Stimulated activated CD4-positive, alpha-beta T cell treated with anti-CD3 and anti-CD28 coated beads, Interleukin-15, amount 100 ng/mL, for 48 hours (primary cell): ENCODE measurements at places on chromosomes 13 and 19.

GRCh38 chr13:48113756-48114130, 18.8 kb upstream of the MED4 start:
- DNase-seq = no peak

GRCh38 chr19:15265850-15266248, 33.6 kb upstream of the EPHX3 start:
- DNase-seq = no peak

GRCh38 chr13:102597029-102597961, 509 bp downstream of the TPP2 start:
- no peak for DNase-seq

DNA sequence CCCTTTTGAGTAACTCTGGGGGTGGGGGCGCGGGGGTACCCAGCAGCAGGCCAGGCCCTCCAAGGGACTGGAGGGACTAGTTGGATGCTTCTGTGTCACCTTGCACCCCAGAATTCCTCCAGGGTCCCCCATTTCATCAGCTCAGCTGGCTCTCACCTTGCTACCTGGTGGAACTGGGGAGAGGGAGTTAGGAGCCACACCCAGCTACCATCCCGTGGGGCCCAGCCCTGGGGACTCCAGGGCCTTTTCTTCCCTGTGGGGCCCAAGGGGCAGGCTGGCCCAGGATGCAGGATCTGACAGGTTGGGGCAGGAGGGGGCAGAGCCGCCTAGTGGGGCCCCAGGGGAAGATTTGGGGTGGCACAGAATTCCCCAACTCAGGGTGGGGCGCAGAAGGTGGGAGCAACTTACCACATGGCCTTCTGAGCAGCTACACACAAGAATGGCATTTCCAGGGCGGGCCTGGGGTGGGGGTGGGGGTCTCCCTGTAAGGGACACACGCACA, 32.8 kb upstream of the NANOS3 start:
- DNase-seq = no peak

DNA sequence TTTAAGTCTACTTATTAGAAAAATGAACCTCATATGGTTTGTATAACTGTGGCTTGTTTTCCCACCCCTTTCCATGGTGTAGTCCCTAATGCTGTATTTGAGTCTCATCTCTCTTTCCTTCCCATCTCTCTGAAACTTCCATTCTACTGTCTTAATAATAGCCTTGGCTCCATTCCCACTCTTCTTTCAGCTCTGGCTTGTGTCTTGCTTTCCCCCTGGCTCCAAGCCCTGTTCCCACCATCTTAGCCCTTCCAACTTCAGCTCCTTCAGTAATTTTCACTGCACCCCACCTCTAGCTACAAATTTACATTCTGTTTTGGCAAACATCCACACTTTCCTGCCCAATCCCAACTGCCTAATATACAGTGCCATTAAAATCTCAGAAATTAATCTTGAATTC, 137.5 kb downstream of the SLITRK6 start:
- no peak for DNase-seq

GRCh38 chr13:26071691-26072090, 19.9 kb upstream of the SHISA2 start:
- no peak for DNase-seq

DNA sequence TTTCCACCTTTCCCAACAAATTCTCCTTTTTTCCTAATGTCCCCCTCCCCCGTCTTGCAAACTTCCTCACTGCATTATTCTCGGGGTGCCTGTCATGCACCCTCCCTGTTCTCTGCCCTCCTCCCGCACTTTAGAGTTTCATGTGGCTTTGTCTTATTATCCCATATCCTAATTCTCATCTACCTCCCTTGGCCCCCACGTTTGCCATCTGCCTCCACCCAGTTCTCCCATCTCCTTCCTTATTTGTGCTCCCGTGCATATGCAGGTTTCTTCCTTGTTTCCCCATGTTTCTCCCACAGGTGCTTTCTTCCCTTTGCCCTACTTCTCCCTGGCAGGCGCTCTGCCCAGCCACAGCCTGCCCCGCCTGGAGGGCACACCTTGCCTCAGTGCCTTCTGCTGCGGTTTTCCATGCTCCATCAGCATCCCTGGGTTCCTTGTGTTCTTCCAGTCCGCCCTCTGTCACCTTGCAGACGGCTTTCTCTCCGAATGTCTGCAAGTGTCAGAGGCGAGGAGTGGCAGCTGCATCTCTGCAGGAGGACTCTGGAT, 1.5 kb downstream of the SPATA13 start:
- no peak for DNase-seq

- DNase-seq = no peak
Measured at GRCh38 chr19:3365836-3366752, at the start of gene NFIC. Gene NFIC (plus strand): TSS chr19:3366583. CDS start chr19:3366637, 54 bp downstream.

GRCh38 chr13:24683838-24684599, 3.8 kb downstream of the ATP12A start:
- DNase-seq = peak; percentile 62

GRCh38 chr13:107865318-107865575, 350.1 kb downstream of the LIG4 start:
- DNase-seq = no peak

DNA sequence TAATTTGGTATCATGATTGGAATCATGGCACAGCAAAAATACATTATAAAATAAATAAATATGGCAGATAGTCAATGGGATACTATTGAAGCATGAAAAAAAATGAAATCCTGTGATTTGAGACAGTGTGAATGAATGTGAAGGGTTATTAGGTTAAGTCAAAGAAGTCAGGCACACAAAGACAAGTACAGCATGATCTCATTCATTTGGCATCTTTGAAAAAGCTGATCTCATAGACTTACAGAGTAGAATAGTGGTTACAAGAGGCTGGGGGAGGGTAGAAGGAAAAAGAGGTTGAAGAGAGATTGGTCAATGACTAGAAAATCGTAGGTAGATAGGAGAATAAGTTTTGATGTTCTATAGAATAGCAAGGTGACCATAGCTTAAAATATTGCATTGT, 295.1 kb upstream of the SLITRK5 start:
- no peak for DNase-seq

DNA sequence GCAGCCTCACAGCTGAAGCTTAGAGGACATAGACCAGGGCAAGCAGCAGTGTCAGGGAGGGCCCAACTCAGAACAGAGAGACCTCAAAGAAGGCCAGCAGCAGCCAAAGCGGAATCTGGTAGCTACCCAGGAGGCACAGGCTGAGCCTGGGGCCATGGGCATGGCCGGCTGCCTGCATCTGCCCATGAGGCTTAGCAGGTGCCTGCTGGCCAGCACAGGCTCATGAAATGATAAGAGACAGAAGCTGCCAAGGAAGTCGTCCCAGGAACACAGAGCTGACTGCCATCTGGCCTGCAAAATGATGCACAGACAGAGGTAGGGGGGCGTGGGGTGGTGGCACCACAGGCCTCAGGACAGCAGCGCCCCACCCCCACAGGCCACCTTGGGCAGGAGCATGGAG, 29.2 kb downstream of the TUBA3C start:
- no peak for DNase-seq

GRCh38 chr19:29497241-29497640, 28.6 kb upstream of the VSTM2B start:
- DNase-seq = no peak

GRCh38 chr13:46530084-46530935, 22.7 kb upstream of the LRCH1 start:
- DNase-seq = no peak
